ENCODE measurements at places on chromosomes 13 and 19. TPM values are rescaled to one million over a fixed set of nuclear protein-coding genes. Genes with fewer than 3 reads are reported as not detected.
A peak's percentile ranks its signal among the peaks of the same experiment; 100 is the strongest.

The ZNF529 gene
- 13.4 TPM for total RNA-seq

The NLRP7 gene
- total RNA-seq, result 8.8 TPM

The GJB2 gene
- total RNA-seq, result not detected

The FLT1 gene
- total RNA-seq, result 2.3 TPM

The ZNF813 gene
- 6.7 TPM for total RNA-seq

The ANGPTL8 gene
- total RNA-seq, result 1.0 TPM

The FGF22 gene
- 0.48 TPM for total RNA-seq

The ZNF177 gene
- 2.8 TPM for total RNA-seq

The CGB8 gene
- not detected for total RNA-seq

The CGB2 gene
- not detected for total RNA-seq

The KCNN1 gene
- 0.57 TPM for total RNA-seq

The RPS15 gene
- 1,654 TPM for total RNA-seq

The MAB21L1 gene
- total RNA-seq, result not detected

The NLRP11 gene
- total RNA-seq, result 112 TPM

DNA sequence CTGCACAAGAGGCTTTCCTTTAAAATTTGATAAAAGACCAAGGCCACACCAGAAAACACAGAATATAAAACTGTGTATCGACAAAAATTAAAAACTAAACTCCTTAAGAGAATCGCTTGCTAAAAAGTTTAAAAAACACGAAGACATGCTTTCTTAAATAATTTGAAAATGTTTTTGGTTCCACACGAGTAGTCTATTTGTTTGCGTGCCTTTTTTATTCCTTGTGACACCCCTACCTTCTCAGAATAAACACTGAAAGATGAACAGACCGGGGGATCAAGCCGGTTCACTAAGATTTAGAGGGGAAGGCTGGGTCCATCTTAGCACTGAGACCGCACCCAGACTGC lies 256.4 kb upstream of the STARD13 start:
- DNase-seq, result no peak

- DNase-seq, result peak; percentile 82
Measured at GRCh38 chr13:75480671-75481175, 1.2 kb downstream of the TBC1D4 start.

- DNase-seq, result no peak
Measured at GRCh38 chr13:40016953-40017660, 361.6 kb downstream of the COG6 start.

- no peak for DNase-seq
Measured at GRCh38 chr13:41111454-41111853, 21.1 kb downstream of the KBTBD6 start.

GRCh38 chr19:39263912-39264305 lies 4.3 kb upstream of the IFNL2 start:
- DNase-seq, result no peak

- no peak for DNase-seq
Measured at GRCh38 chr13:31908696-31909411, 122.7 kb upstream of the FRY start.

- peak; percentile 5 for DNase-seq
Measured at GRCh38 chr19:46049597-46049996, 8.8 kb upstream of the IGFL4 start.

GRCh38 chr13:104648291-104648690 lies 1582.1 kb upstream of the SLC10A2 start:
- no peak for DNase-seq

- no peak for DNase-seq
Measured at GRCh38 chr13:113117335-113117872, 5.2 kb upstream of the F10 start.

GRCh38 chr19:19320361-19321140 lies at the start of the genes MAU2 and SUGP1:
Gene MAU2 (plus strand): TSS chr19:19320829. CDS start chr19:19320860, 31 bp downstream.
Gene SUGP1 (minus strand): TSS chr19:19320509. CDS start chr19:19320496, 13 bp downstream.
- peak; percentile 95 for DNase-seq

DNA sequence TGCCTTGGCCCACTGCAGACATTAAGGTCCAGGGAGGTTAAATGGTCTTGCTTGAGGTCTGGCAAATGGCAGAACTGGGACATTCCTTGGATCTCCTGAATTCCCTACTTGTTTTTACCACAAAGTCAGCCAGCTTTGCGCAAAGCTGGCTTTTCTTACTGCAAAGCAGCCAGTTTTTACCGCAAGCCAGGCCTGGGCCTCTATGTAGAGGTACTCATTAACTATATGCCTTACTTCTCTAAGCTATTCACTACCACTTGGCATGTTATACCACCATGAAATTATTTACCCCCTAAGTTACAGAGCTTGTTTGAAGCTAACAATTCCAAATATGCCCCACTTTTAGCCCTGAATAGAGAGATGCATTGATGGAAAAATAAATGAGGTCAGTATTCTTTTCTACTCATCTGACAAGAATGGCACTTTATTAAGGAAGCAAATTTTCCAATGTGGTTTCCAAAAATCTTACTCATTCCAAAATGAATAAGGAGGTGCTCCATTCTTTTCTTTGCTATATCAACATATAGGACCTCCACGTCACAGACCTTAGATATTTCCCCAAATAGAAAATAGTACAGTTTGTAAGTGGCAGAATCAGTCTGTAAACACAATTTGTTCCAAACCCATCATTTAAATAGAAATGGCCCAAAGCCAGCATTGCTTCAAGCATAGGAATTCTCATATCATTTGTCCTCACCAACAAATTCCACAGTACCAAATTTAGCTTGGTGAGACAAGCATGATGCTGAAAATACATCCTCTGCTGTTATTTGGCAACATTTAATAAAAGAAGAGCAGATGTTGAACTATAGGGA lies 143.9 kb upstream of the TSC22D1 start:
- DNase-seq, result no peak

DNA sequence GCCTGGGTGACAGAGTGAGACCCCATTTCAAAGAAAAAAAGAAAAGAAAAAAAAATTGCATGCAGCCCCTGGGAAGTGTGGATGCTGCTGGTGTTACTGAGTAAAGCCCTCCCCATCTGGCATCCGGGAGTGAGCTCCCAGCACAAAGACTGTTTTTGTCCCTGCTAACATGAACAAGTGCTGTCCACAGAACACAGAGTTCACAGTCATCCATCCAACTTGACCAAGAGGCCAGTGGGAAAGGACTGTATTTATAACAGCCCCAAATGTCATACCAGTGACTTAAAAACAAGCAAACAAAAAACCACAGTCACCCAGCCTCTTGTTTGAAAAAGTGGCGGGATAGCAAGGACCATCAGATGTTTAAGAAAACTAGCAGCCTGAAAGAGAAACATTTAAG lies 10.8 kb downstream of the FBXO17 start:
- no peak for DNase-seq

GRCh38 chr13:43005460-43006236 lies 13.6 kb upstream of the EPSTI1 start:
- DNase-seq, result no peak

DNA sequence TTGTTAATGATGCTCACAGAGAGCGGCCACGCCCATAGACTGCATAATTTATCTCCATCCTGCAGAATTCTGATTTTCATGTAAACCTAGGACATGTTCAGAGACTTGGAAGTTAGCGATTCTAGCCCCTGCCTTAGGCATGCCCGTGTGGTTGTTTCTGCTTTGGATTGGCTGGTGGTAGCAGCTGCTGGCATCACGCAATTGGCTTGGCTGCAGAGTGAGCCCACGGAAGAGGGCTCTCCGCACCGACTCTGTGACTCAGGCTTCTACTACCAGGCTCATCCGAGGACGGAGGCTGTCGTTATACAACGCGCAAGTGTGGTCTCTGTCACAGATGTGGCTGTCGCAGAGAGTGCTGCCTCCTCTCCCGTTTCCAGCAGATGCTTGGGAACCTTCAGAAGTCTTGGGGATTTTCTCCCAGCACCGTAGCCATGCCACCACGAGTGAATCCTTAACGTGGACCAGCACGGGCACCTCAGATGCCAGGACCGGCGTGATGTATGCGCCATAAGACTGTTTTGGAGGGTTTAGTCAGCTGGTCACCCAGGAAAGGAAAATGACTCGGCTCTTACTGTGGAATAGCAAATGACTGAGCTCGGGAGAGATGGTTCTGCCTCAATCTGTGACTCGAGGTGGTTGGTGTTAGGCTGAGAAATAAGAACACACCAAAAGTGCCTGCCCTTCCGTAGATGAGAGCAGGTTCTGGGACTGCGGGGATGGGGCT lies 61.0 kb upstream of the F7 start:
- no peak for DNase-seq

DNA sequence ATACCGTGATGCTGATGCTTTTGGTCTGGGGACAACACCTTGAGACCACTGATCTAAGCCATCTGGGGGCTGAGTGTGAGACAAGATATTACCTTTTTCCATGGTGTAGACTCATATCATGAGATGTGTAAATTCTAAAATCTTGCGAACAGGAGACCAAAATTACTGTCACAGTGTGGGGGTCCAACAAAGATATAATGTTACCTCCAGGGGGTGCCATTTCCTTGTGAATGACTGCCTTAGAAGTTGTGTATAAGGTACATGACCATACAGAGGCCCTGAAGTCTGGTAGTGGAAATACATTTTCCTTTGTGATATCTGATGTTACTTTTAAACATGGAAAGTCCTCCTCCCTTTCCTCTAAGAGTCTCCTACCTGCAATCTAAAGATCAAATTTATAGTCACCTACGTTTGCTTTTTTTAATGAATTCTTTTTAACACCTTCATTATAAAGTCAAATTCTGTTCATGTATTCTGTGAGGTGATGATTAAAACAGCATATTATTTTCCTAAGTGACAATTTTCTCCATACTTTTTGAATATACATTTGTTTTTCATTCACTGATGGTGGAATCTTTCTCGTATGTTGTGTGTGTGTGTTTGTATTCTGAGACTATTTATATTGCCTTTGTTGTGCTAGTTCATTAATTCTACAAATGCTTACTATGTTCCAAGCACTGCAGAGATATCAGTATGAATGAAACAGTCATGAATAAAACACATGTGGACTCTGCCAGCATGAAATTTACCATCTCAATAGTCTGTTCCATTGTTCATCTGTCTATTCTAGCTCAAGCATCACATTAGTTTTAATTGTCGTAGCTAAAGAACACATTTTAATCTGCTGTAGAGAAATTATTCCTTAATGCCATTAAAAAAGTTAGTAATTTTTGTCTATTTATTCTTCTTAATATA lies 113.7 kb downstream of the RFC3 start:
- DNase-seq, result peak; percentile 73

DNA sequence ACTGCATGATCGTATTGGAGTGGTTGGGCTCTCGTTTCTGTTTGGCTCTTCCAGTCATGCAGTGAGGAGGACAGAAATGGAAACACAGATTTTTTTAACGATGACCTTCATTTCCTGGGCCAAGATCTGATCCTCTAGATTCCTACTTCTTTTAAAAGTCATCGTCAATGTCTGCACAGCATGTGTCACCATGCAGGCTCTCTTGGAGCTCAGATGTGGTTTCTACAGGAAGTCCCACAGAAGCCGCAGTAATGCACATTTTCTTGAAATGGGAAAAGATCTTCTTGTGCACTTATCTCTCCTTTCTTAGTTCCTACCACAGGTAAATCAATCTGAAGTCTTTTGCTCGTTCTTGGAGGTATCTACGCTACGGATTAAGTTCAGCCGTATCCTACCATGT lies 626.9 kb downstream of the EFNB2 start:
- no peak for DNase-seq

DNA sequence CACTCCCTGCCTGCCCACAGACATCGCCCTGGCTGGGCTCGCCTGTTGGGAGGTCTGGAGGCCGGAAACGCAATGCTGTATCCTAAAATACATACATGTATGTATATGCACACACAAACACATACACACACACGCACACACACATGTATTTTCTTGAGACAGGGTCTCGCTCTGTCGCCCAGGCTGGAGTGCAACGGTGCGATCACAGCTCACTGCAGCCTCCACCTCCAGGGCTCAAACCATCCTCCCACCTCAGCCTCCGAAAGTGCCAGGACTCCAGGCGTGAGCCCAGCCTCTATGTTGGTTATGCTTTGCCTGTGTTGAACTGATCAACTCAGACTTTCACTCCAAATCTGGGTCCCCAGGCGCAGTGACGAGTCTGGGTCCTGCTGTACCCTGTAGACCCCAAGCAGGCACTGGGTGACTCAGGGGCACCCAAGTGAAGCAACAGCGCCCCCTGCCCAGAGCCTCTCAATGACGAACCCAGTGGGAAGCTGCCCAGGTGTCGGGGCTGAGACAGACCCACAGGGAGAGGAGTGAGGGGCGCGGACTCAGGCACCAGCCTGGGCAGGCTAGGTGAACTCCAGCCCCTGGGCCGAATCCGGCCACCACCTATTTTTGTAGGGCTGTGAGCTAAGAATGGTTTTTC lies 27.4 kb upstream of the CACTIN start:
- peak; percentile 11 for DNase-seq

DNA sequence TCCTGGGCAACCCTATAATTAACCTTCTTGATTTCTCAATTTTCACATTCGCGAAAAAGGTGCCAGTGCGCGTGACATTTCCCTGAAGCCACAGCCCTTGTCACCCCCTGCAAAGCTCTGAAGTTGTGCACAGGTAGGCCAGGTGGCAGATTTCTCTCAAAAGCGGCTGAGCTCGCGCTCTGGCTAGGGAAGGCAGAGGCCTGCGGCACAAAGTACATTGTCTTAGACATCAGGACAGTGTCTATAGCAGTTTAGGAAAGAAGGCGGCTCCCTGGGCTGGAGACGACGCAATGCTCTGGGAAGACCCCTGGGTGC lies 42.9 kb upstream of the ZNF14 start:
- DNase-seq, result no peak

GRCh38 chr19:39296055-39296645 lies at the start of gene IFNL1:
Gene IFNL1 (plus strand): TSS chr19:39296407. CDS start chr19:39296422, 15 bp downstream.
- DNase-seq, result no peak

GRCh38 chr13:68550330-68550729 lies 1320.2 kb upstream of the PCDH9 start:
- DNase-seq, result no peak

GRCh38 chr19:50759886-50760285 lies 10.4 kb upstream of the GPR32 start:
- DNase-seq, result peak; percentile 78

GRCh38 chr13:40974460-40975407 lies 44.4 kb downstream of the ELF1 start:
- DNase-seq, result peak; percentile 78

DNA sequence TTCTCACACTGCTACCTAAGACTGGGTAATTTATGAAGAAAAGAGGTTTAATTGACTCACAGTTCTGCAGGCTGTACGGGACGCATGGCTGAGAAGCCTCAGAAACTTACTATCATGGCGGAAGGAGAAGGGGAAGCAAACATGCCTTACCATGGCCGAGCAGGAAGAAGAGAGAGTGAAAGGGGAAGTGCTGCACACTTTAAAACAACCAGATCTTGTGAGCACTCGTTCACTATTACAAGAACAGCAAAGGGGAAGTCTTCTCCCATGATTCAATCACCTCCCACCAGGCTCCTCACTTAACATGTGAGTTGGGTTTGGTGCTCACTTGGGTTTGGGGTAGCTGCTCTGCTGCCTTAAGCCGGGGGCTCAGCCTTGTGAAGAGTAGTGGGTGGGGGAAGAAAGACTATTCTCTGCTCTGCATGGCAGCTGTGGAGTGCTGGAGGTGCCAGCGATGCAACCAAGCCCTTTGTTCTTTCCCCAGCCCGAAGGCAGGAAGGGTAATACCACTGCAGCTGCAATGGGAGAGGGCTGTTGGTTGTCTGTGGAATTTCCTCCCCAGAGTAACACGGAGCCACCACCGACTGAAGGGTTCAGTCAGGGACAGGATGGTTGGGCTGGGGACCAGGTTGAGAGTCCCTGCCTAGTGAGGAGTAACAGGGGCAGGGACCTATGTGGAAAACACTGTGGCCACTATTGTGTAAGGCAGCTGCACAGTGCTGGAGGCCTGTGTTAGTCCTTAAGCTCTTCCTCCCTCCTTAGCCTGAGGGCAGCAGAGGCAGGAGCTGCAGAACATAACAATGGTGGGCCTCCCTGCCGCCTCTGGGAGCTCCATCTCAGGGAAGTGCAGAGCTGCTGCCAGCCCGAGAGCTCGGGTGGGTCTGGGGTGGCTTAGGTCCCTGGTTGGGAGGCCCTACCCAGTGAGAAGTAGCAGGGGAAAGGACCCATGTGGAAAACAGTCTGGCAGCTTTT lies 1262.5 kb downstream of the EFNB2 start:
- no peak for DNase-seq

GRCh38 chr19:33343301-33343700 lies 30.2 kb upstream of the CEBPG start:
- no peak for DNase-seq

Data from OCI-LY7 (cell line).